ENCODE measurements at places on chromosomes 1 and 21.

DNA sequence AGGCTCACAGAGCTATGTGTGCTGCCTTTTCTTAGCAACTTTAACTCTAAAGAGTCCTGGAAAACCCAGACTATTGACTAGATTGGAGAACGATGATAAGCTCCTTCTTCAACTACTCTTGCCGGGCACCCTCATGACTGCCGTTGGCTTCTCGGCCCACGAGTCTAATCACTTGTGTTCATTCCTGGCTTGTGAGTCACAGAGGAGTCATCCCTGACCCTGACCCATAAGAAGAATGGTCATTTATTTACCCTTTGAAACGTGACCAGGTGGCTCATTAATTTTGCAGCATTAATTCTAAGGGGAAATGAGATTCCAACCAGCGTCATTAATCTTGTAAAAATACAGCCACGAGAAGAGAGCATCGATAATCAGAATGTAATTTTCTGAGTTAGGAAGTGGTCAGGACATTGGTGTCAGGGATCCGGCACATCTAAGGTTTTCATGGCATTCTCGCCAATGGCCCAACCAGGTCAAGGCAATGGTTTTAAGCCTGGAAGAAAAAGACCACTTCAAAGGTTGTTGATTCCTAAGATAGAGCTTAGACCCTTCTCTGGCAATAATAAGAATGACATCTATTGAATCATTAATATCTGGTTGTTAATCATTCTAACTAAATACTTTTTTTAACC is 183.6 kb upstream of the RUNX1 start:
- no peak for DNase-seq
- H3K36me3 ChIP-seq = no peaks in the 10 kb centered on the region
- no peaks in the 10 kb centered on the region for H3K27me3 ChIP-seq
- H3K4me1 ChIP-seq = no peaks in the 10 kb centered on the region
- no peak overlapping the region for H3K27ac ChIP-seq

GRCh38 chr1:38941527-38942019 is at the start of gene RHBDL2:
Gene RHBDL2, minus strand, starts transcription at chr1:38941830. Its CDS starts 22,618 bp downstream, at chr1:38919212.
- no peaks in the 10 kb centered on the region for H3K36me3 ChIP-seq
- peak within 1 kb of the TSS; percentile 65 for H3K4me3 ChIP-seq
- no peaks in the 10 kb centered on the region for H3K27me3 ChIP-seq
- peak; percentile 64 for DNase-seq
- H3K4me1 ChIP-seq = no peaks in the 10 kb centered on the region

GRCh38 chr1:240111558-240111957 is 19.9 kb downstream of the FMN2 start:
- H3K36me3 ChIP-seq = no peaks in the 10 kb centered on the region
- no peak for DNase-seq
- no peak overlapping the region for H3K27ac ChIP-seq
- no peaks in the 10 kb centered on the region for H3K27me3 ChIP-seq

DNA sequence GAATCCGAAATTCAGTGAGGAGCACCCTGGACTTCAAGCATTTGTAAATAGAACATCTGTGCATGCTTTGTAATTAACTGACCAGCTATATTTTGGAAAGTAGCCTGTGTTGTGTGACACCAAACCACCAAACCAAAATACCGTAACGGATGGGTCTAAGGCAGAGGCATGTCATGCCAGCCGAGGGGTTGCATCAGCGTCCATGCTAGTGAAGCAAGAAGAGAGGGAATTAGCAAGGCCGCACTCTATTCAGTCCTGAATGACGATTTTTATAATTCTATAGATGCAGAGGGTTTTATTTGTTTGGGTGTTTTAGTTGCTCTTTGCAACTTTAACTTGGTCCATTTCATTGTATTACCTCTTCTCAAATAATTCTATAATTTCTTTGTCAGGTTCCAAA is 116.8 kb upstream of the SMYD2 start:
- no peak overlapping the region for H3K27ac ChIP-seq
- no peak overlapping the region for H3K4me3 ChIP-seq
- no peak for DNase-seq

DNA sequence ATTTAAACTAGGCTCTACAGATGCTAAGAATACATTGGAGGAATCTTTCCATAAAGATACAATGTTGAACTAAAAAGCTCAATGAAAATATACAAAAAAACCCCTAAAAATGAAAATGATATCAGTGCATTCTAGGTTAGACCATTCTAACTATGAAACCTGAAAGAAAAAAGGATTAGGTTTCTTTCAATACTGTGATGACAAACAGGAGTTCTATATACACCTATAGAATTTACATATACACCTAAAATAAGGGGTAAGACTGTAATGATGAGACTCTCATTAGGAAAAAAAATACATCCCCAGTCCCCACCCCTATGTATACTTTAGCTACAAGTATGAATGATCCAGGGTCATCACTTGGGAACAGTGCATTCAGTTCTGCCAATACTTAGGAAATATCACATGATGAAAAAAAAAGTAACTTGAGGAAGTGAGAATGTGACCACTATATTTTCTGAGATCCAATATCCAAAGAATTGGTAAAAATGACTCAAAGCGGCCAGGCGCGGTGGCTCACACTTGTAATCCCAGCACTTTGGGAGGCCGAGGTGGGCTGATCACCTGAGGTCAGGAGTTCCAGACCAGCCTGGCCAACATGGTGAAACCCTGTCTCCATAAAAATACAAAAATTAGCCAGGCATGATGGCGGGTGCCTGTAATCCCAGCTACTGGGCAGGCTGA is 26.3 kb downstream of the SELENOF start:
- H3K4me1 ChIP-seq = peaks cover 15% of the 10 kb centered on the region
- no peaks in the 10 kb centered on the region for H3K36me3 ChIP-seq
- no peaks in the 10 kb centered on the region for H3K27me3 ChIP-seq
- no peak overlapping the region for H3K27ac ChIP-seq
- DNase-seq = no peak

DNA sequence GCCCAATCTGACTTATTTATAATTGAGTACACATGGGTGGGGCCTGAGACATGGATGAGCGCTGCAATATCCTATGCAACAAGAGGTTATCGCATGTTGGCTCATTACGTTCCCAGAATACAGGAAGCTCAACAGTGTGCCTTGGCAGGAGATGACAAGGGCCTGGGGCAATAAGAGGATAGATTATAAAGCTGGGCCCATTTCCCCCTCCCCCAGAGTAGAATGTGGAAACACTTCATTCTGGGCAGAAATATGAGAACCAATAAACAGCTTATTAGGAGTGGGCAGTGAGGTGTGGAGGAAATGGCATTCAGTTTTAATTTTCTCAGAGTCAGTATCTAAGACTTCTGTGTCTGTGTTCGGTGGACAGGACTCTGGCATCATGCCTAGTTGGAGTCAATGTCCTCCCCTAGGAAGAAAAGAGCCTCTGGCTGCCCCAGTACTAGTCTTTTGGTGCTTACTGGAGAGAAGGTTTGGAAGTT is 92.8 kb downstream of the PIK3R3 start:
- no peak overlapping the region for H3K27ac ChIP-seq
- H3K27me3 ChIP-seq = no peaks in the 10 kb centered on the region
- no peaks in the 10 kb centered on the region for H3K36me3 ChIP-seq
- no peak for DNase-seq
- H3K4me3 ChIP-seq = no peak overlapping the region

DNA sequence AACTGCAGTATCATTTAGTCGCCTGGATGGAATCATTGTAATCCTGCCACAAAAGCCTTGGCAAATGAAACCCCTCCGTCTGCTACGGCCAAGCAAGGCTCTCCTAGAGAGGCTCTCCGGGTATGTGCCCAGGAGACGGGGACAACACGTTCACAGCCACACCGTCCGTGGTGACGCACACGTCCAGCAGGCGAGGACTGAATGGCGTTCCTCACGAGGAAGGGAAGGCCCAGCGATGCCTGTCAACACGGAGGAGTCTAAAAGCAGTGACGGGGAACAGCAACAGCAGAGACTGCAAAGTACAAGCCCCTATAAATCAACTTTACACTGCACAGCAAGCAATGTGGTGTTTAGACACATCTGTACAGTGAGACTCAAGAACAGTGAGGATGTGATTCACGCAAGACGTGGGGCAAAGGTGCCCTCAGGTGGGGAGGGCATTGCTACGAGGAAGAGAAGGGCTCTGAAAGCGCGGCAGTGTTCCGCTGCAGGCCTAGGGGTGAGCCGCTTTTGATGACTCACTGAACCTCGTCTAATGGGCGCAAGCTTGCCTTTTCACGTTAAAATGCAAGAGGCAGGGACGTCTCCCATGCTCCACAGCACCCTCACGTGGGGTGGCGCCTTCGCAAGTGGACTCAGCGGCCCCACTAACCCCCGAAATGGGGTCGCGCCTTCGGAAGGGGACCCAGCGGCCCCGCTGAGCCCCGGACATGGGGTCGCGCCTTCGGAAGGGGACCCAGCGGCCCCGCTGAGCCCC is 6.8 kb downstream of the WRAP73 start:
- H3K27ac ChIP-seq = no peak overlapping the region
- no peak overlapping the region for H3K4me3 ChIP-seq
- peaks cover 23% of the 10 kb centered on the region for H3K36me3 ChIP-seq
- no peaks in the 10 kb centered on the region for H3K4me1 ChIP-seq

- no peaks in the 10 kb centered on the region for H3K27me3 ChIP-seq
- H3K4me1 ChIP-seq = no peaks in the 10 kb centered on the region
- H3K27ac ChIP-seq = no peak overlapping the region
- H3K4me3 ChIP-seq = no peak overlapping the region
- no peak for DNase-seq
- H3K36me3 ChIP-seq = no peaks in the 10 kb centered on the region
These were observed 26.6 kb downstream of the AJAP1 start for GRCh38 chr1:4681026-4681425.

GRCh38 chr1:208433971-208434370 is 189.8 kb upstream of the PLXNA2 start:
- DNase-seq = no peak
- H3K4me1 ChIP-seq = no peaks in the 10 kb centered on the region
- H3K27me3 ChIP-seq = no peaks in the 10 kb centered on the region
- no peaks in the 10 kb centered on the region for H3K36me3 ChIP-seq

DNA sequence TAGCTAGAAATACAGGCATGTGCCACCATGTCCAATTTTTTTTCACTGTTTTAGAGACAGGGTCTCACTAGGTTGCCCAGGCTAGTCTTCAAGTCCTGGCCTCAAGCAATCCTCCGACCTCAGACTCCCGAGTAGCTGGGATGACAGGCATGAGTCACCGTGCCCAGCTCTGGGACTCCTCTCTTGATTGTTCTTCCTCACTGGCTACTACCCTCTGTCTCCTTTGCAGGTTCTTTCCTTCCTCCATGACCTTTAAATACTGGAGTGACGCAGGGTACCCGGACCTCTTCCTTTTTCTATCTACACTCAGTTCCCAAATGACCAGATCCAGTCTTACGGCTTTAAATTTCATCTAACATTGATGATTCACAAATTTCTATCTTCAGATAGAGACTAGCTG is 34.9 kb downstream of the ASH1L start:
- H3K27ac ChIP-seq = no peak overlapping the region
- H3K36me3 ChIP-seq = no peaks in the 10 kb centered on the region
- no peak overlapping the region for H3K4me3 ChIP-seq
- DNase-seq = peak; percentile 63

DNA sequence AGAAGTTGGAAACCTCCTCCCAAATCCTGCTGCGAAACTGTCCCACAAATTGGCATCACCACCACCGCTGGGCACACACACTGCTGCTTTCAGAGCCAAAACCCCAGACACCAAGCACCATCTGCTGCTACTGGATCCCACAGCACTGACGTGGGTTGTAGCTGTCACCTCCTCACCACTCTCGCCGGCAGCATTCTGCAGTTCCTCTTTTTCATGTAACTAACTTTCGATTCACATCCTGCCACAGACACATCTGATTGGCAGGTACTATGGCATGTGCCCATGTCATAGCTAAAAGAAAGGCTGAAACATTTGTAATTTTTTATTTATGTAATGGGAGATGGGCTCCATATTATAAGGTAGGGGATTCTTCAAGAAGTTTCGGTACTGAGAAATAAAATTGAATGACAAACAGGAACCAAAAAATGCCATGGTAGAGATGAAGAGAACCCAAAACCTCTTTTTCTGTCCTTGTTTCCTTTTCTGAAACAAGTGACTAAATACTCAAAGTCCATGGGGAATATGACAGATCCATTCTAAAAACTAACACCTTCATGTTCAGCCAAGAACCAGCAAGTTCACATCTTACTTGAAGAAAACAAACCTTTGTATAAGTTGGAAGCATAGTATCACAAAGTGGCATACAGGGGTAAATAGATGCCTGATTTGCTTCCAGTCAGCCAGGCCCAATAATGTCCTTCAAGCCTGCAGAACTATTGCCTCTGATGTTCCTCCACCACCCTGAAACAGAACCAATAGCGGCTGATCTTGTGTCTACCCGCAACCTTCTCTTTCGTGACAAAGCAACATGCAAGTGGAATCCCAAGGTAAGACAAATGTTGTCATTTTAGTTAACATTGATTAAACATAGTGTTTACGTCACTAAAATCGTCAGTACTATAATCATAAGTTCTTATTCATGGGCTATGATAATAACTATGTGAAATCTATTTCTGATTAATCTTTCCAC is 26.6 kb upstream of the RGS13 start:
- DNase-seq = peak; percentile 83
- no peak overlapping the region for H3K4me3 ChIP-seq
- H3K36me3 ChIP-seq = no peaks in the 10 kb centered on the region

GRCh38 chr1:114144016-114144415 is 9.7 kb downstream of the SYT6 start:
- H3K4me1 ChIP-seq = no peaks in the 10 kb centered on the region
- H3K27me3 ChIP-seq = no peaks in the 10 kb centered on the region
- no peak overlapping the region for H3K4me3 ChIP-seq
- H3K27ac ChIP-seq = no peak overlapping the region
- no peaks in the 10 kb centered on the region for H3K36me3 ChIP-seq

GRCh38 chr1:52970149-52970548 is 43.1 kb downstream of the SCP2 start:
- peaks cover 5% of the 10 kb centered on the region for H3K36me3 ChIP-seq
- no peak overlapping the region for H3K27ac ChIP-seq
- H3K27me3 ChIP-seq = no peaks in the 10 kb centered on the region

DNA sequence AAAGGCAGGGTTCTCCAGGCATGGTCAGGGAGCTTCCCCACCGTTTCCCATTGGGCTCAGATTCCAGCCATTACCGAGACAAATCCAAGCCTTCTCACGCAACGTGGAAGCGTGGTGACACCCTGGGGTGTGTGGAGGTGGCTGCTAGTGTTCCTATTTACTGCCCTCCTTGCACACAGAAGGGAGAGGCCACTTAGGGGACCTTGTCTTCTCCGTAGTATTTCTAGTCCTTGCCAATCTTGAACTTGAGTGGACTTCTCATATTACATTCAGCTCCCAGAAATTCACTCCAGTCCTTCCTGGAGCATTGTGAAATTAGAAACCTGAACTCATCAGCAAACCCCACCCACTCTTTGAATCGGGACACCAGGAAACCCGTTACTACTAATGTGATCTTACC is 131.6 kb downstream of the AJAP1 start:
- H3K4me3 ChIP-seq = no peak overlapping the region
- H3K27me3 ChIP-seq = no peaks in the 10 kb centered on the region
- no peak overlapping the region for H3K27ac ChIP-seq

Data from ascending aorta (tissue), 2 donors.